ENCODE measurements at places on chromosomes 2 and 18. TPM values are rescaled to one million over a fixed set of nuclear protein-coding genes. Genes with fewer than 3 reads are reported as not detected.

Gene SLC19A3
- 0.78 TPM for polyA plus RNA-seq

Gene SUCLG1
- 77.2 TPM for polyA plus RNA-seq

Gene RPRM
- polyA plus RNA-seq: 0.59 TPM

Gene CYRIA
- 7.2 TPM for polyA plus RNA-seq

Gene PDE11A
- polyA plus RNA-seq: 0.43 TPM

Gene SP5
- 0.55 TPM for polyA plus RNA-seq

Measured in thymus (tissue), 14 donors.